Fibroblast of upper back skin (primary cell): ENCODE measurements at places on chromosomes 2 and 18.

DNA sequence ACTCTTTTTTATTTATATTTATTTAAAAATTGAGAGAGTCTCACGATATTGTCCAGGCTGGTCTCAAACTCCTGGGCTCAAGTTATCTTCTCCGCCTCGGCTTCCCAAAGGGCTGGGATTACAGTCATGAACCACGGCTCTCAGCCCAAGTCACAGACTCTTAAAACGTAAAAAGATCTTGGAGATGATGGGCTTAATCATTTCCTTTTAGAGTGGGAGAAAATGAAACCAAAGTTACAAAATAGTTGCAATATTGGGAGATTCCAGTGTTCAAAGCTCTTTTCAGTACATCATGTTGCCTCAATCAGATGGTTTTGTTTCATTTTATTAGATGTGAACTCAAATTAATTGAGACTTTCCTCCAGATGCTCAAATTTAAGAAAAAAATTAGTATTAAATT, 151.4 kb upstream of the XPO1 start:
- DNase-seq: no peak

DNA sequence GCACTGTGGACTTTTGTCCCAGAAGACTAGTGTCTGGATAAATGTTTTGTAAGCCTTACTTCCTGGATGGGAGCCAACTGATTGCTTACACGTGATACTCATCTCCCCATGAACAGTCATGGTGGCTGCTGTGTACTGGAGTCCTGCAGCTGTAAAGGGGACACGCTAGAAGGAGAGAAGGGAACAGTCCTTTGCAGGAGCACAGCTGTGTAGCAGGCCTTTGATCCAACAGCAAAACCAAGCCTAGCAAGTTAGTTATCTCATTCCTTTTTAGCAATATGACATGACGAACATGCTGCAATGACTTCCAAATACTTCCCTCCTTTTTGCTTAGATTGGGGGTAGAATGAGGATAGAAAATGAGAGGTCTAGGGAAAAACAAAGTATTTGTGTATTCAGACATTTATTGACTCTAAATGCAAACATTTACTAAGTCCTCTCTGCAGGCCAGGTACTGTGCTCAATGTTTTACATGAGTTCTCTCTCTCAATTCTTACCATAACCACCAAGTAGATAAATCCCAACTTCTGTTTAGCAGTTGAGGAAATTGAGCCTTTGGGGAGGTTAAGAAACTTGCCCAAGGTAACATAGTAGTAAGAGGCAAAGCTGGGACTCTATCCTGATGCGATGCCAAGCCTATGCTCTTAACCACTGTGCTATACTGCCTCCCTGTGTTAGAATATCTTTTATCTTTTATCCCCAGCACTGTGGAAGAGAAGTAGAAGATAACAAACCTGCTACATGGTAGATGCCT, 55.4 kb upstream of the CD28 start:
- DNase-seq: peak; percentile 57

DNA sequence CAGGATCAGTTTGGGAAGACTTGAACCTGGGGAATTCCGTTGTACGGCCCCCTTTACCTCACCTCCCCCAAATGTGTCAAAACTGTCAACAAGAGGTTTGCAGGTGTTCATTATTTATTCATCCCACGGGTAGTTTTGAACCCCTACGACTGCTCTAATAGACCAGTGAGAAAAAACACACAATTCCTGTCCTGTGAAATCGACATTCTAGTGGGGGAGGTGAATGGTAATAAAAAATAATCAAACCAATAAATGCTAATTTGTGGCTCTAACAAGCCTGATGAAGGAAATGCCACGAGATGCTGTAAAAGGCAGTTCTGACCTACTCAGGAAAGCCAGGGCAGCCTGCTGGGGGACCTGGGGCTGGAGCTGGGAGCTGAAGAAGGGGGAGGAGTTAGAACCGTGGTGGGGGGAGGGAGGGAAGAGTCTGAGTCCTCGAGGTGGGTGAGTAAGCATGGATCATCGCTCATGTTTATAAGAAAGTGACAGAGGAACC, 463 bp upstream of the DNAJB2 start:
- DNase-seq: no peak

DNA sequence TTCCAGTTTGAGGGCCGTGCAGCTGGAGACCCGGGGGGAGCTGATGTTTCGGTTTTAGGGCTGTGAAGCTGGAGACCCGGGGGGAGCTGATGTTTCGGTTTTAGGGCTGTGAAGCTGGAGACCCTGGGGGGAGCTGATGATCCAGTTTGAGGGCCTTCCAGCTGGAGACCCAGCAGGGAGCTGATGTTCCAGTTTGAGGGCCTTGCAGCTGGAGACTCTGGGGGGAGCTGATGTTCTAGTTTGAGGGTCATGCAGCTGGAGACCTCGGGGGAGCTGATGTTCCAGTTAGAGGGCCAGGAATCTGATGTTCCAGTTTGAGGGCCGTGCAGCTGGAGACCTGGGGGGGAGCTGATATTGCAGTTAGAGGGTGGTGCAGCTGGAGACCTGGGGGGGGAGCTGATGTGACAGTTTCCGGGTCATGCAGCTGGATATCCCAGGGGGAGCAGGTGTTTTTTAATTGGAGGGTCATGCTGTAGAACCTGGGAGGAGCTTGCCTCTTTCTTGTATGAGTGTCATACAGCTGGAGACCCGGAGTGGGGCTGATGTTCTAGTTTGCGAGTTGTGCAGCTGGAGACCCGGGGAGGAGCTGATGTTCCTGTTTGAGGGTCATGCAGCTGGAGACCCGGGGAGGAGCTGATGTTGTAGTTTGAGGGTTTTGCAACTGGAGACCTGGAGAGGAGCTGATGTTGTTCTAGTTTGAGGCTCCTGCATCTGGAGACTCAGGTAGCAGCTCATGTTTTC, 153.2 kb downstream of the RTP5 start:
- no peak for DNase-seq

- DNase-seq: no peak
These were observed 105.6 kb downstream of the CEP192 start for GRCh38 chr18:13096719-13097118.

GRCh38 chr2:74778381-74779264, 55.3 kb upstream of the HK2 start:
- peak; percentile 21 for DNase-seq

DNA sequence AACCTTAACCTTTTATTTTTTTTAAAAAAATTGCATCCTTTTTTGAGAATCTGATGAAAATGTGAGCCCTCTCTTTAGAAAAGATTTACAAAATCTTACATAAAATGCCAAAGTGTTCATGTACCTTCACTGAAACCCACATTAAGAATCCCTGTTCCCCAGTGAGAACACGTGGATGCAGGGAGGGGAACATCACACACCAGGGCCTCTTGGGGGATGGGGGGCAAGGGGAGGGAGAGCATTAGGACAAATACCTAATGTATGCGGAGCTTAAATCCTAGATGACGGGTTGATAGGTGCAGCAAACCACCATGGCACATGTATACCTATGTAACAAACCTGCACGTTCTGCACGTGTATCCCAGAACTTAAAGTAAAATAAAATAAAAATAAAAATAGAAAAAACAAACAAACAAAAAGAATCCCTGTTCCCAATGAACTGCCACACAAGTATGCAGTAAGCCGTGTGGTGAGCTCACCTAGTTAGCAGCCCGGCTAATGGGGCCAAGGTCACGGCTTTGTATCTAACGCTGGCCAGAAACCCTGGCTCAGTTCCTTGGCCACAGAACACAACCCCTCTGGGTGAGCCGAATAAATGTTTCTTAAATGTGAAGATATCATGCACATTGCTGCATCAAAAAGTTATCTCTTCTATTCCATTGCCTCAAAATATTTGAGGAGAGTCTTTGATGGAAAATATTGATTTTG, 41.4 kb downstream of the CHST9 start:
- DNase-seq: no peak

- DNase-seq: no peak
These were observed 197.9 kb upstream of the ACVR2A start for GRCh38 chr2:147646818-147647468.

DNA sequence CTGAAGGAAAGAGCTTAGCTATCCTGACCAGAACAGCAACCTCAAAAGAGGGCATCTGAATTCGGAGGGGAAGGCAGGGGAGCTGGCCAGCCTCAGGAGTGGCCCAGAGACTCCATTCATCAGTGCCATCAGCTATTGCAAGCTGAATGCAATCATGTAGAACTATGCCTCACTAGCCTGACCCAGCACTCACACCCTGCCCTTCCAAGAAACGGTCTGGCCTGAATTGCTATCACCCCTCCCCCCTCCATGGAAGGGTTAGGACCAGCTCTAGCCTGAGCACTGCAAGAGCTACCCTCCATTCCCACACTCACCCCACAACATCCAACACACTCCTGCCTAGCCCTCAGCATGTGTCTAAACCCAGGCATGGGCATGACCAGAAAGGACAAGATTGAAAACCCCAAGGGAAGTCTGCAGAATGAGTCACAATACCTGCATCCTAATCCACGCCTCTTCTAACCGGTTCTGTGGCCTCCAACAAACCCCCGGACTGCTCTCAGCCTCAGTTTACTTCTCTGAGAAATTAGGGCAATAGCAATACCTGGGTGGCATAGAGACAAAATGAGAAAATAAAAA, 120.3 kb downstream of the BCL11A start:
- DNase-seq: no peak

DNA sequence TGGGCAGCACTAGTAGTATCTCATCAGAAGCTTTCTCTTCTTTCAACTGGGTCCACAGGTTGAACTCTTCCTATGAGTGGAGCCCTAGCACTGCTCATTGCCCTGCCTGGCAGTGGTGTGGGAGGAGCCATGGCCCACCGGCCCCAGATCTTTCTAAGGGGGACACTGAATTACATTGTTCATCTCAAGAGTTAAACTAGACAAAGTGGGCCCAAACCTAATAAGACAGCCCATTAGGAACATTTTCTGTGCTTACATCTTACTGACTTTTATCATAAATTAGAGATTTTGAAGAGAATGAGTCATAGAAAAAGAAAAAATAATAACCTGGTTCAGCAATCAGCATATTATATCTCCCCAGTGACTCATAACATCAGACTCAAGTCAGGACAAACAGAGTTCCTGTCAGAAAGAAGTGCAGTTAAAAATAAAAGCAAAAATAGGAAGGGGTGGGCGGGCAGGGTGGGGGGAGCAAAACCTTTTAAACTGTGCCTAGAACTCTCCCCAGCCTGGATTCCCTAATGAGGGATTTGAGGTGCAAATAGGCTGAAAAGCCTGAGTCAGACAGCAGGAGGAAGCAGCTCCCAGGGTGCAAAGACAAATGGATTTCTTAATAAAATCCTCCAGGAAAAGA, 161.6 kb upstream of the TRIB2 start:
- peak; percentile 65 for DNase-seq

GRCh38 chr2:159124441-159124911, 156.0 kb downstream of the TANC1 start:
- peak; percentile 97 for DNase-seq

- DNase-seq: no peak
These were observed 11.0 kb downstream of the CROCC2 start for GRCh38 chr2:240917009-240917683.

- no peak for DNase-seq
These were observed 45.8 kb downstream of the SMAD7 start for GRCh38 chr18:48904847-48905394.

GRCh38 chr2:10019174-10019573, 24.2 kb upstream of the KLF11 start:
- DNase-seq: no peak

DNA sequence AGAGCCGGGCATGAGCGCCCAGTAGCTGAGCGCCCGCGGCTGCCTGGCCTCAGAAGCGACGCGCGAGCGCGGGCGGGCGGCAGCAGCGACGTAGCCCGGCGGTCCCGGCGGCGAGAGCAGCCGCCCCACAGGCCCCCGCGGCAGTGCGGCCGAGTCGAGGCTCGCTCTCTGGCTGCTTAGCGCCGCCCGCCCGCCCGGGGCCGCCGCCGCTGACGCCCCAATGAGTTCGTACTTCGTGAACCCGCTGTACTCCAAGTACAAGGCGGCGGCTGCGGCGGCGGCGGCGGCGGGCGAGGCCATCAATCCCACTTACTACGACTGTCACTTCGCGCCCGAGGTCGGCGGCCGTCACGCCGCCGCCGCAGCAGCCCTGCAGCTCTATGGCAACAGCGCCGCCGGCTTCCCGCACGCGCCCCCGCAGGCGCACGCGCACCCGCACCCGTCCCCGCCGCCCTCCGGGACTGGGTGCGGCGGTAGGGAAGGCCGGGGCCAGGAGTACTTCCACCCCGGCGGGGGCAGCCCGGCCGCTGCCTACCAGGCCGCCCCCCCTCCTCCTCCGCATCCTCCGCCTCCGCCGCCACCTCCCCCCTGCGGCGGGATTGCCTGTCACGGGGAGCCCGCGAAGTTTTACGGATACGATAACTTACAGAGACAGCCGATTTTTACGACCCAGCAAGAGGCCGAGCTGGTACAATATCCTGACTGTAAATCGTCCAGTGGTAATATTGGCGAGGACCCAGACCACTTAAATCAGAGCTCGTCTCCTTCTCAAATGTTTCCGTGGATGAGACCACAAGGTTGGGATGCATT, 847 bp downstream of the HOXD8 start:
- DNase-seq: peak; percentile 97

DNA sequence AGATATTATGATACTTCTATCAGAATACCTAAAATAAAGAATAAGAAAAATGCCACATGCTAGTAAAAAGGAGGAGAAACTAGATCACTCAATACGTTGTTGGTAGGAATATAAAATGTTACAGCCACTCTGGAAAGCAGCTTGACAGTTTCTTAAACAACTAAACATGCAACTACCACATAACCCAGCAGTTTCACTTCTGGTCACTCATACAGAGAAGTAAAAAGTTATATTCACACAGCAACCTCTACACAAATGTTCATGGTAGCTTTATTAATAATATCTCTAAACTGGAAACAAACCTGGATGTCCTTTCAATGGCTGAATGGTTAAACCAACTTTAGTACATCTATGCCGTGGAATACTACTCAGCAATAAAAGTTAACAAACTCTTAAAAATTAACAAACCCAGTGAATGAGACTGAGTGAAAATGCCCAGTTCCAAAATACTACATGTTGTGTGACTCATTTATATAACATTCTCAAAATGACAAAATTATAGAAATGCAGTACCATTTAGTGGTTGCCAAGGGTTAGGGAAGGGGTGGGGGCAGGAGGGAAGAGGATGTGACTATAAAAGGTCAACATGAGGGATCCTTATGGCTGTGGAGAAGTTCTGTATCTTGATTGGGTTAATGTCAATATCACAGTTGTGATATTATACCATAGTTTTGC, 124.1 kb downstream of the MMADHC start:
- no peak for DNase-seq

- DNase-seq: peak; percentile 11
These were observed 71.3 kb upstream of the PID1 start for GRCh38 chr2:229342376-229342775.

- DNase-seq: no peak
These were observed 45.9 kb upstream of the ST6GAL2 start for GRCh38 chr2:106931717-106932335.

- DNase-seq: no peak
These were observed 30.9 kb downstream of the HAUS1 start for GRCh38 chr18:46134920-46135675.
